ENCODE measurements at places on chromosomes 2 and 18.

- DNase-seq, result no peak
These were observed 689 bp downstream of the OST4 start for GRCh38 chr2:27070653-27071276.

DNA sequence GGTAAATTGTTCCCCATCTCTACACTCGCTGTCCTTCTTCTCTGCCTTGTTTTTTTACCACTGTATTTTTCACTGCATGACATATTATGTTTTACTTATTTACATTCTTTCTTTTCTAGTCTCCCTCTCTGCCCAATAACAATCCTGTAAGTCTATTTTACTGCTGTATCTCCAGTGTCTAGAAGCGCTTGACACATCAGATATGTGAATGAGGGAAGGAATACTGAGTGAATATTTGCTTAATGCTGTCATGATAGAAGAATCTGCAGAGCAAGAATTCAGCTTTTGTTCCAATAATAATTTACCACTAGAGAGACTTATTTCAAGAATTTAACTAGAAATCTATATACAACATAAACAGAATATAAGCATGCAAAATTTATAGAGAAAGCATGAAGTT is 99.5 kb downstream of the GALNT13 start:
- no peak for DNase-seq

GRCh38 chr18:13570216-13570615 is 156.1 kb downstream of the FAM210A start:
- DNase-seq, result no peak

DNA sequence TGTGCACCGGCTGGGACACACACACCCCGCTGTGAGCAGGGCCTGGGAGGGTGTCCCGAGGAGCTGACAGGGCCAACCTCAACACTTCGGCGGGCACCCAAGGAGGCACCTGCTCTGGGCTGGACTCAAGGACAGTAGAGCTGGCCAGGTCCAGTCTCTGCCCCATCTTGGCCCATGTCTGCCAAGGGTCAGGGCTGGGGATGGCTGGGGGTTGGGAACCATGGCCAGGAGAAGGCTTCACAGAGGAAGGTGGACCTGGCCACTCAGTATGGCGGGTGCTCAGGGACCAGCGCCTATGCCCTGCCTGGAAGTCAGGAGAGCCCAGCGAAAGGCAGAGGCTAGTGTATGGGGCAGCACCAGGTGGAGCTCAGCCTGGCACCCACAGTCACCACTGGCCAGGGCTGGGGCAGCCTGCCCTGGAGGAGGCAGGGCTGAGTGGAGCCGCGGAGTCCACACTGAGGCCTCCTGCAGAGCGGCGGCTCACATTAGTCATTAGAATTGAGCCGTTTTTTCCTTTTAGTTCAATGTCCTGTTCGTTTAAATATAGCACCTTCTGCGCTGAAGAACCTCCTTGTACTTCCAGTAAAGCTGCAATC is 4.2 kb downstream of the ERFE start:
- no peak for DNase-seq

DNA sequence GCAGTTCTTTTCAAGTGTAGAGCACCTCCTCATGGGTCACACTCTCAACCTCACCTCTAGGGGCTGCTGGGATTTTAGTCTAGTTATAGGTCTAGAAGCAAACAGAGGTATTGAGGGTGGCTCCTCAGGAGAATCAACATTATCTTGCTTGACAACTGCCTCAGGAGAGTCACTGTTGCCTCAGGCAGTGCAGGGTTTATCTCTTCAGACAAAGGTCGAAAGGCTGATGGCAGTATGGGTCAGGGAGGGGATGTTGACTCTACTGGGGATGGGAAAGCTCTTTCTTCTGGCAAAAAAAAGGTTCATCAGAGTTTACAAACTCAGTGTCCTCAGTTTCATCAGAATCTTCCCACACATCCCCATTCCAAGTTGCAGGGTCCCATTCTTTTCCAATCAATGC is 24.0 kb downstream of the DTNA start:
- DNase-seq, result no peak

GRCh38 chr2:238914648-238915015 is 66.7 kb downstream of the TWIST2 start:
- DNase-seq, result no peak
